Psoas muscle (tissue), 8 donors: ENCODE measurements at places on chromosomes 4 and X.

DNA sequence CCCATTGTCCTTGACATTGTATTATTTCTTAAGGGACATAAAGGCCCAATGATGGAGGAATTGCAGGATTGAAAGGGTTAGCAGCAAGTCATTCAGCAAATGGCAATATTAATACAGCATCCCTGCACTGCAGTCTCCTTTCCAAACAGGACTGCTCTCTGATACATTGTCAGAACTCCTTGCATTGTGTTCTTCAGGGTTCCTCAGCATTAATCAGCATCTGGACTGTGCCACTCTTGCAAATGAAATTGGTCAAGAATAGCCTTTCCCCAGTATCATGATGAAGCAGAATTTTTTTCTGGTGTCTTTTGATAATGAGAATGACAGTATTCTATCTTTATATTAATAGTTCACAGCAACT lies 272.6 kb upstream of the HAND2 start:
- no peak for DNase-seq

GRCh38 chr4:107619731-107620130 lies 100.3 kb downstream of the PAPSS1 start:
- no peak for DNase-seq

GRCh38 chr4:101291198-101291597 lies 56.1 kb downstream of the PPP3CA start:
- no peak for DNase-seq

DNA sequence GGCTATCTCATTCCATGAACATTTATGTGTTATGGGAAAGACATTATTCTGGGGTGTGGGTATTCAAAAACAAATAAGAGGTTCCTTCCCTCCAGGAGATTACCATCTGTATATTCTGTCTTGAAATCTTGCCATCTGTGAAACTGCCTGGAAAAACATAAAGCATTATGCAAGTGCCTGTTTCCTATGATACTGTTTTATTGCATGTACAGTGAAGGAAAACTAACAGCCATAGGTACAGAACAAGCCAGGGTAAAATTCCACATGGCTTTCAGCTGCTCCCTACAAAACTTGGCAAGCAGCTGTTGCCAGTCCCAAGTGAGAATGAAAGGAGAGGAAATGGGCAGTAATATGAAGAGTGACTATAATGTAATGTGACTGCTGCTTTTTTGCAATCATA lies 136.0 kb downstream of the GUCY2F start:
- no peak for DNase-seq

DNA sequence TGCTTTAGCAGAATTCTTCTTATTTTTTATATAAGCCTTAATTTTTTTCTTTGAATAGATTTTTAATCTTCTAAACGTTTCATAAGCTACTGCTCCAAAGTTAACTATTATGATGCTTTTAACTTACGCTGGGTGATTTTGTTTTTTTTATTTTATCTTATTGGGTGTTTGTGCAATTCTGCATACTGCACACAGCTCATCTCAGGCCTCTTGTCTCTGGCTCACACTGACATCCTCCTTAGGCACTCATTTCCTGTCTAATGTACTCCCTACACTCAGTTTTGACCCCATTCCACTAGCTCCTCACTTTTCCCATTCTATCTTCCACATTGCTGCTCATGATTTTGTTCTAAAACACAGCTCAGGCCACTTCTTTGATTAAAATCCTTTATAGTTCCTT lies 111.9 kb upstream of the MAP9 start:
- no peak for DNase-seq

DNA sequence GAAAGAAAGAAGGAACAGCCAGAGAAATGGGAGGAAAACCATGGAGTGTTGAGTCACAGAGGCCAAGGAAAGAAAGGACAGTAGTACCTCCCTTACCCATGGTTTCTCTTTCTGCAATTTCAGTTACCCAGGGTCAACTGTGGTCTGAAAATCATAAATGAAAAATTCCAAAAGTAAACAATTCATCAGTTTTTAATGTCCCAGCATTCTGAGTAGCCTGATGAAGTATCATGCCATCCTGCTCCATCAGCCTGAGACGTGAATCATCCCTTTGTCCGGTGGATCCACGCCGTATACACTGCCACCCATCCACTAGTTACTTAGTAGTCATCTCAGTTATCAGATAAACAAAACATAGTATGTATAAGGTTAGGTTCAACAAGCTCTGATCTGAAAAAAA lies 114.2 kb downstream of the COMMD8 start:
- no peak for DNase-seq

DNA sequence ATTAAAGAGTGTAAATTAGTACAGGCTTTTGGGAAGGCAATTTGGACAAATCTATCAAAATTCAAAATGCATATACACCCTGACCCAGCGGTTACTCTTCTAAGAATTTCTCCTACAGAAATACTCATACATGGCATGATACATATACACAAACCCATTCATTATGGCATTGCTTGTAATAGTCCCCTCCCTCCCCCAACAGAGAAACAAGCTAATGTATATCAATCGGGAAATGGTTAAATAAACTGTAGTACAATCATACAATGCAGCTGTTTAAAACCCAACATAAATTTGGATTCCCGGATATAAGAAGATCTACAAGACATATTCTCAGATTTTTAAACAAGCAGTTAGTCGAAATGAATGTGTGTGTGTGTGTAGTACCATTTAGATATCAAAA lies 808 bp downstream of the HUWE1 start:
- DNase-seq: no peak

GRCh38 chrX:9955506-9955905 lies 11.7 kb upstream of the CLDN34 start:
- no peak for DNase-seq

- no peak for DNase-seq
Observed at GRCh38 chr4:147029296-147029695, 83.6 kb upstream of the TTC29 start.

GRCh38 chr4:110046588-110047049 lies 133.9 kb downstream of the EGF start:
- no peak for DNase-seq

DNA sequence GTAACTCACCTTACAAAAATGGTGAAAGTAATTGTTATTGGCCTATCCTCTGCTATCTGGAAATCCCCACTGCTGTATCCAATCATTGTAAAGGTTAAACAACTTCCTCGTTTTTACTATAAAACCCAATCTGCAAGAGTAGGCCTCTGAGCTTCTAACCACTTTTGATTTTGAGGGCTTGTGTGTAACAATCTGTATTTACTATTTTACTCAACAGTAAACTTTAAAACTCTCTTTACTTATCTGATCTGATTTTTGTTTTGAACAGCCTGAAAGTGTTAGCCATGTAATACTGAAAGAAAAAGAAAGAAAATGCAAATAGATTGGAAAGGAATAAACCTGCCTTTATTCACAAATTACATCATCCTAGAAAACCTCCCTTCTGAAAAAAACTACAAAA lies 63.1 kb downstream of the SLC10A7 start:
- DNase-seq: no peak

- no peak for DNase-seq
Observed at GRCh38 chr4:155809835-155810234, 51.0 kb downstream of the GUCY1B1 start.

DNA sequence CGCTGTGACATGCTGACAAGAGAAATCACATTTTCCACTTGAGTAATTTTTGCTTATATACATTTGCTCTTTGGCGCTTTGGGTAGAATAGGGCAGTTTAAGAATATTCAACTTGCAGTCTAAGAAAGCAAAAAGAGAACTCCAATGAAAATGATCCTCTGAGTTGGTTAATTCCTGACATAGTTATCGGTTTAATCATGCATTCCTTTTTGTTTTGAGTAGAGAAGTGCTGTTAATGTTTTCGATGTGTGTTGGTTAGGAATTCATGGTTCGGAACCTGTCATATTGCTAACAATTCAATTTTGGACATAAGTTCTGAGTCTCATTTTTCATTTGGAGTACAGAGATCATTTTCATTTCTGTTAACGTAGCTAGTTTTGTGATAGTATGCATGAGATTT lies 700.6 kb upstream of the PITX2 start:
- no peak for DNase-seq

GRCh38 chr4:57018980-57019379 lies 40.3 kb downstream of the POLR2B start:
- DNase-seq: no peak

DNA sequence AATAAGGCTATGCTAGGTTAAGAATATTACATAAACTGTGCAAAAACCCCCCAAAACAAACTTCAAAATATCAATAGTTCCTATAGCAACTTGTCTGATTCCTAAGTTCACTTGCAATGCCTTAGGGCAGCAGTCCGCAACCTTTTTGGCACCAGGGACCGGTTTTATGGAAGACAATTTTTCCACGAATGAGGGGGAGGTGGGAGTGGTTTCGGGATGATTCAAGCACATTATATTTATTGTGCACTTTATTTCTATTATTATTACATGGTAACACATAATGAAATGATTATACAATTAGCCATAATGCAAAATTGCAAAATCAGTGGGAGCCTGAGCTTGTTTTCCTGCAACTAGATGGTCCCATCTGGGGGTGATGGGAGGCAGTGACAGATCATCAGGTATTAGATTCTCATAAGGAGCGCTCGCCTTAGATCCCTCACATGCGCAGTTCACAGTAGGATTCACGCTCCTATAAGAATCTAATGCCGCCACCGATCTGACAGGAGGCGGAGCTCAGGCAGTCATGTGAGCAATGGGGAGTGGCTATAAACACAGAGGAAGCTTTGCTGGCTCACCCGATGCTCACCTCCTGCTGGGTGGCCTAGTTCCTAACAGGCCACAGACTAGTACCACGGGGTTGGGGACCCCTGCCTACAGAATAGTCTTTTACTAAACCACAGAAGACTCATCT lies 39.7 kb downstream of the ACOX3 start:
- DNase-seq: no peak

GRCh38 chrX:45619290-45619689 lies 418.6 kb upstream of the DIPK2B start:
- no peak for DNase-seq

DNA sequence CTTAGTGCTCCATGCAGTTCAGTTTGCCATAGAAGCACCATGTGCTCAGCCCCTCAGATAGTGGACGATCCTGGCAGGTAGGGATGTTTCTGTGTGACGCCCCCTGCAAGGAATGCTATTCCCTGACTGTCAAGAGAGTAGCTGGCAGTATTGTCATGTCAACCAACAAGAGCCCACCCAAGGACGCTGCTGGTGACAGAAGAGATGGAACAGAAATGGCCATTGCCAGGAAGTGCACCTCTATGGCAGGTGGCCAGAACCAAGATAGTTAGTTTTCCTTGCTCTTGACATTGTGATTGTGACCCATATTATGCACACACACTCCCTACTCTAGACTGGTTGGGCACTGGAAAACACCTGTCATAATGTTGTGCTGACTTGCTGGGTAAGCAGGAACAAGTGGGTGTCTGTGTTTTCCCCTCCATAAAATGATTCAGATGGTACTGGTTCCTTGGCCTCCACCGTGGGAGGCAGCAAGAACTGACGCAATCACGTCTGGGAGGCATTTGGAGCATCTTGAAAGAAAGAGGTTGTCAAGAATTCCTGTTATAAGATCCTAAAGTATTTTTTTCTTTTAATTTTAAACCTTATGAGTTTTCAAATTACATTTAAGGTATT lies 507.9 kb downstream of the MID1IP1 start:
- no peak for DNase-seq

DNA sequence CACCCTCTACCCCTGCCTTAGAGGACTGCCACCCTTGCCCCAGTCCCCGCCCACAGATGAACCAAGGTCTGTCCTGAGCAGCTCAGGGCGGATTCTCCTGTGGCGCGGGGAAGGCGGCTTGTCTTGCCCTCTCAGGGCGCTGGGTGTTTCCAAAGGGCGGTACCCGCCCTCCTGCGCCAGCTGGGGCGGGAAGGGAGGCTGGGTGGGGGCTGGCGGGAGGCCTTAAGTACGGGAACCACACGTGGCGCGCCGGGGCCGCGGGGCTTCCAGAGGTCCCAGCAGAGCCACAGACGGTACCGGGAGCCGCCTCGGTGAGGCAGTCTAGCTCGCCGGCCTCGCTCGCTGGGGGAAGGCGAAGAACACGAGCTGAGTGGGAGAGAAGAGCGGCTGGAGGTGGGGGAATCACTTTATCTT lies 361.1 kb downstream of the MID1IP1 start:
- peak; percentile 33 for DNase-seq

DNA sequence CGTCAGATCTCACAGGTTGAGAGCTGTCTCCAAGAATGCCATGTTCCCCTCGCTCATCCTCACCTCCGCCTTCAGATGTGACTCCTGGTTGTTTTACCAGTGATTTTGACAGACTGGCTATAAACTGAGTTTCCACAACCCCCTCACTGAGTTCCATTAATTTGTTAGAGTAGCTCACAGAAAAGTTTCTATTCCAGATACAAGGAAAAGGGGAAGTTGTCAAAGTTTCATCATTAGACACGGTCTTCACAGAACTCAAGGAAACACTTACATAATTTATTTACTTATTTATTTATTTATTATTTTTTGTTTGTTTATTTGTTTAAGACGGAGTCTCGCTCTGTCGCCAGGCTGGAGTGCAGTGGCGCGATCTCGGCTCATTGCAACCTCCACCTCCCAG lies 55.7 kb upstream of the IQSEC2 start:
- DNase-seq: no peak

- no peak for DNase-seq
Observed at GRCh38 chr4:109011241-109012026, 248.6 kb upstream of the ETNPPL start.

GRCh38 chrX:57822398-57822797 lies 87.9 kb downstream of the ZXDA start:
- no peak for DNase-seq

DNA sequence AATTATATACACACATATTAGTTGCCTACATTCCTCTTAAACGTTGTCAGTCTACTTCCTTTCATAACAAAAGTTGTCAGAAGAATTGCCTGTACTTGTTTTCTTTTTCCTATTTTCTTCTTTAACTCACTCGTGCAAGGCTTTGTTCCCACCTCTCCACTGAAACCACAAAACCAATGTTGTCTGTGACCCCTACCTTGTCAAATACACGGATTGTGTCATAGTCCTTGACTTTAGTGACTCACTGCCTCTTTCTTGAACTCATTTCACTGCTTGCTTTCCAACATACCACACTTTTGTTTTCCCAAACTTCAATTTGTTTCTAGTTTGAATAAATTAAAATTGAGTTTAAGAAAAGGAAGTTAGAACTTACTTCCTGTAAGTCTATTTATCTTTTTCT lies 283.9 kb upstream of the AGA start:
- DNase-seq: no peak

- no peak for DNase-seq
Observed at GRCh38 chrX:19370061-19370460, 26.3 kb downstream of the PDHA1 start.

- no peak for DNase-seq
Observed at GRCh38 chr4:15938182-15938581, 358 bp downstream of the FGFBP1 start.

GRCh38 chr4:75484190-75484589 lies 30.0 kb downstream of the RCHY1 start:
- DNase-seq: no peak
